ENCODE measurements at places on chromosomes 1 and 21. TPM values are rescaled to one million over a fixed set of nuclear protein-coding genes. Genes with fewer than 3 reads are reported as not detected.

GRCh38 chr1:230317823-230318819, 108.0 kb downstream of the PGBD5 start:
- DNase-seq = no peak

GRCh38 chr1:212692774-212693644, 6.6 kb downstream of the BATF3 start:
- no peak for DNase-seq

RSPO1 gene
- 0.93 TPM for total RNA-seq

KCNK2 gene
- 0.50 TPM for total RNA-seq

DNA sequence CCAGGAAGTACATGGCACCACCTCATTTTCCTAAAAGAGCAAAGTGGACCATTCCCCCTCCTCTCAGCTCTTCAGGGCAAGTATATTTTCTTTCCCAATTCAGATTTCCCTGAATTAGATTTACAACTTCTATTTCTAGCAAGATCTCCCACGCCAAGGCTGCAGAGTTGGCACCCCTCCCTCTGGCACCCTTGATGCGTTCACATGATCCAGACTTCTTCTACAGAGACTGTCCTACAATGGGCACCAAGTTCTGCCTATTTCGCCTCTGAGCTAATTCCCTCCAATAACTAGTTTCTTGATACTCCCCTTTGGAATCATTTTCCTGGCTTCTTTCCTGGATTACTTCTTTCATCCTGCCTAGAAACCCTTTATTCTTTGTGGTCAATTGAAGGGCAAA, 122.0 kb downstream of the CDC7 start:
- no peak for DNase-seq

DNA sequence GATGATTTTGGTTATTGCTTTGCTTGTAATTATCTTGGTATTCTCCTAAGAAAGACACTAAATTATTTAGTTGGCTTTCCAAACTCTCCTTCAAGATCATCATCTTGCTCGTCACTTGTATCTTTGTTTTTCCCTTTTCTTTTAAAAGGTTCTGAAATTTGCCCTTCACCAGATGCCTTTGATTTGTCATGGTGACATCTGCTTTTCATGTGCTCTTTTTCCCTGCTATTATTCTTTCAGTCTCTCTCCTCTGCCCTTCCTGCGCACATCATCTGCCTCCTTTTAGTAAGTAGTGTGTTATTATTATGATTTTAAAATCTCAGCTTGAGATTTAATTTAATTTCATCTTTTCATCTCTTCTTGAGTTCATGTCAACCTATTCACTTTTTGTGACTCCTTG, 92.1 kb downstream of the BACH1 start:
- no peak for DNase-seq

Measured in neural progenitor cell (in vitro differentiated cells).